ENCODE measurements at places on chromosomes 16 and 17.

GRCh38 chr17:42779936-42780850 lies at the start of gene WNK4:
TSS of gene WNK4 (plus strand) at chr17:42780610. CDS start at chr17:42780699, 89 bp downstream.
- peak; percentile 79 for DNase-seq

GRCh38 chr17:28950752-28951427 lies 428 bp downstream of the PHF12 start:
- DNase-seq = no peak

DNA sequence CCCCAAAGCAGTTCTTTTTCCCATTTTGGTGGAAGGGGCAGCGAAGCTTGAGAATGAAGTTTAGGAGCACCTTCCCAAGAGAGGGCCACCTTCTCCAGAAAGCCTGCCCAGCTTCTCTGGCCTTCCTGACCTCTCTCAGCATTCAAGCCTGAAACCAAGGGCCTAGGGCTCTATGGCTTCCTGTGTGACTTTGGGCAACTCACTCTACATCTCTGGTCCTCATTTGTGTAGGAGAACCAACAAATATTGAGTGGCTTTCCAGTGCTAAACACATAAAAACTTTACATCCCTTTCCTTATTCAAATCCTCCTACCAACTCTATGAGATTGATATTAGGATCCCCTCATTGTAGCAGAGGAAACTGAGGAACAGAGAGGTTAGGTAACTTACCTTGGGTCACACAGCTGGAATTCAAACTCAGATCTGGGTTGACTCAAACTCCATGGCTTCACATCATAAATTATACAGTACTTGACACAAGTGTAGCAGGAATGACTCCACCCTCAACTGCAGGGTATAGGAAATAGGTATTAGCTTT lies 32.0 kb upstream of the MYO18A start:
- no peak for DNase-seq

DNA sequence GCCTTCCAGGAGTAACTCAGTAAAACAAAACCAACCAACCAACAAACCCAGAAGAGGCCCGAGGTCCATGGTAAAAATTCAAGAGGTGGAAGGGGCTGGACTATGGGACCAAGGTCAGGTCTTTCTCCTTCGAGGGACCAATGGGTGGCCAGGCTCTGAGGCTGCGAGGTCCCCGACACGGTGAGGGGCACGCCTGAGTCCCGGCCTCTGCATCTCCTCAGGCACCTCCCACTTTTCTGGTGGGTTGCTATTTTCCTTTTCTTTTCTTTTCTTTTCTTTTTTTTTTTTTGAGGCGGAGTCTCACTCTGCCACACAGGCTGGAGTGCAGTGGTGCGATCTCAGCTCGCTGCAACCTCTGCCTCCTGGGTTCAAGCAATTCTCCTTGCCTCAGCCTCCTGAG lies 18.0 kb downstream of the CD7 start:
- no peak for DNase-seq

GRCh38 chr16:89355686-89356085 lies 134.7 kb downstream of the ANKRD11 start:
- no peak for DNase-seq

GRCh38 chr16:4583906-4584305 lies 27.8 kb downstream of the C16orf96 start:
- DNase-seq = no peak

- no peak for DNase-seq
Observed at GRCh38 chr16:50708373-50709060, 15.1 kb downstream of the NOD2 start.

GRCh38 chr16:66970775-66971720 lies 10.0 kb downstream of the CES3 start:
- peak; percentile 70 for DNase-seq

DNA sequence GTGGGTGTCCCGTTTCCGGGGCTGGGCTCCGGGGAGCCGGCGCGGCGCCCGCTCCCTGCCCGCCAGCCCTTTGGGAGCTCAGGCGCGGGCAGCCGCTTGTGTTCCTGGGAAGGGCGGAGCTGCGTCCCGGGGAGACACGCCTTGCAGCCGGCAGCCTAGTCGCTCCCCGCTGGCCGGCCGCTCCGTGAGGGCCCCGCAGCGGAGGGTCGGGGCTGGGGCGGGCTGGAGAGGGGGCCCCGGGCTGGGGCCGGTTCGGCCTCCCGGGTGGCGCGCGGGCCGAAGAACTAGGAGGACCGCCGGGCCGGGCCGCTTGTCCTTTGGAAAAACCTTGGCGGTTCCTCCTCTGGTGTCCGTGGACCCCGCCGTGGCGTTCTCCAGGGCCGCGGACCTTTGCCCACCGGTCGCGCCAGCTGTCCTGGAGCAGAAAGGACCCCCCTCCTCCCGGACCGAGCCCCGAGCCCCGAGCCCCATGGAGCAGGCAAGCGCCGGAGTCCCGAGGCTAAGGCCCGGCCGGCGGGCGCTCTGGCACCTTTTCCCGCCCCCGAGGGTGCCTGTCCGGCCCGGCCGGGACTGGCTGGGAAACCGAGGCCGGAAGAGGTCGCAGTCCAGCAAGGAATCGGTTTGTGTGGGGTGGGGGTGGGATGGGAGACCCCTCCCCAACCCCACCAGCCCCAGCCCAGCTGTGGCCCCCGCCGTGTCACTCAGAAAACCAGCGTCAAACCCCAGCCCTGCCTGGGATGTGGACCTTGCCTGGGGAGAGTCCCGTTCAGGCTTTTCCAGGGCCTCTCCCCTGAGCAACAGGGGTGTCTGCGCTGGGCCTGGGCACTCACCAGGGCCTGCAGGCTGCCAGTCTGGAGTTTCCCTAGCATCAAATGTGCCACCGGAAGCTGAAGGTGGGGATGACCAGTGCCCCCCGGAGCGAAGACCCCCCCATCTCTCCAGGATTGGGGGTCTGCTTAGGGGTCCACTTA lies 6.8 kb upstream of the TBC1D3B start:
- peak; percentile 93 for DNase-seq

GRCh38 chr17:46159686-46160085 lies 33.5 kb downstream of the KANSL1 start:
- DNase-seq = peak; percentile 82

DNA sequence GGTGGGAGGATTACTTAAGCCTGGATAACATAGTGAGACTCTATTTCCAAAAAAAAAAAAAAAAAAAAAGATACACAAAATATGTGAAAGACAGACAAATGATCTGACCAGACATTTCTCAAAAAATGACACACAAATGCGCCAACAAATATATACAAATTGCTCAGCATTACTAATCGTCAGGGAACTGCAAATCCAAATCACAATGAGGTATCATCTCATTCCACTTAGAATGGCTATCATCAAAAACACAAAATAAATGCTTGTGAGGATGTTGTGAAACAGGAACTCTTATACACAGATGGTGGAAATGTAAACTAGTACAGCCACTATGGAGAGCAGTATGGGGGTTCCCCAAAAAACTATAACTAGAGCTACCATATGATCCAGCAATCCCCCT lies 62.4 kb downstream of the STX8 start:
- no peak for DNase-seq

GRCh38 chr16:48556243-48556912 lies 53.6 kb downstream of the N4BP1 start:
- DNase-seq = no peak

DNA sequence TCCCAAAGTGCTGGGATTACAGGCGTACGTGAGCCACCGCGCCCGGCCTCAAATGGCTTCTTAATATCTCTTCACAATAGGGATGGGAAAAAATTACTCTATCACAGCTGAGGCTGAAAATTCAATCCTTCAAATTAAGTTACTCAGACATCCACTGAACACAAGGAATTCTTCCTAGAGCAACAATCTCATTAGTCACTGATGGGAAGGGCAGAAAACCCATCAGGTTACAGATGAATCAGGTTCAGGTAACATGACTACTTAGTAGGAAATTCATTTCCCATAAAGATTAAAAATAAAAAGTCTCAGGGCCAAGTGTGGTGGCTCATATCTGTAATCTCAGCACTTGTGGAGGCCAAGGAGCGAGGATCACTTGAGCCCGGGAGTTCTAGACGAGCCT lies 42.5 kb upstream of the ABR start:
- no peak for DNase-seq

DNA sequence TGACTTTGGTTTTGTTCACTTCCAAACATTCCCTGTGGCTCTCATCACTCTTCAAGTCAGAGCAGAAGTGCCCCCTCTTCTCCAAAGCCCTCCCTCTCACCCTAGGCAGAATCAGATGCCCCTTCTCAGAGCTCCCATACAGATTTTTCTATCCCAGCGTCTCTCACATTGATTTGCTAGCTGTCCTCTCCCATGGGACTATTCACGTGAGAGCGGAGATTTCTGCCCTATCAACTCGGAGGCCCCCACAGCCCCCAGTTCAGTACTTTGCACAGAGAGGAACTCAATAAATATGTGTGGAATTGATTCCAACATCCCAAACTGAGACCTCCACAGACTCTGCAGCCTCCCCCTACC lies 182.6 kb downstream of the C16orf78 start:
- DNase-seq = no peak

- no peak for DNase-seq
Observed at GRCh38 chr17:73519714-73520368, 124.4 kb downstream of the SDK2 start.

GRCh38 chr17:68197997-68198930 lies 49.6 kb upstream of the AMZ2 start:
- no peak for DNase-seq

DNA sequence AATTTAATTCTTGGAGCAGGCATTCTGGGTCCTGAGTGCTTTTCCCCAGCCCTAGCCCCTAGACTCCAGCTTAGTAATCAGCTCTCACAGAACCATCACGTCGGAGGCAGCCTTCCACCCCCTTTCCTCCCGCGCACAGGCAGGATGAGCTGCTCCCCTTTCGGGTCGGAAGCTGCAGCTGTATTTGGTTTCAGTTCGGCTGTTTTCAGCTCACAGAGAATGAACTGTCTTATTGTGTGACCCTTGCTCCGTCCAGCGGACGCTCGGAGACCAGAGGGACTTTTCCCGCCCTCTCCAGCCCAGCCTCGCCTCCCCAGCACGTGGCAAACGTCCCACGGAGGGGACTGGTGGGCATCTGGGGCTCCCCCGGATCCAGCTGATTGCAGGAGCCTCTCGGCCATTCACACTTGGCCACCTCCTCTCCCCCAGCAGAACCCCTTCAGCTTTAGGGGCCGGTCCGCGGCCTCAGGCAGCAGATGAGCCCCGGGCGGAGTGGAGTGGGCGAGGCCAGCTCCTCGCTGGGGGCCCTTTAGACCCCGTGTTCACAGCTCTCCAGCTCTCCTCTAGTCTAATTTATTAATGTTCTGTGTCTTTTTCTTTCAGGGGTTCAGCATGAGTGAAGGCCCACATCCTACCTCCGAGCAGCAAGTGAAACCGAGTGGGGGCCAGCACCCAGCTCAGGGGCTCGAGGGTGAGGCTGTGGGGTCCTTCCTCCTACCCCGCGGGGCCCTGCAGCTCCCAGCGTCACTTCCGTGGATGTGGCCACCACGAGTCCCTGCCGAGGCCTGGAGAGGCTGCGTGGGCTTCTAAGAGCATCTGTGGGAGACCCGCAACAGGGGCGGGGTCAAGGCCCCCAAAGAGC lies 863 bp upstream of the UTS2R start:
- DNase-seq = no peak

DNA sequence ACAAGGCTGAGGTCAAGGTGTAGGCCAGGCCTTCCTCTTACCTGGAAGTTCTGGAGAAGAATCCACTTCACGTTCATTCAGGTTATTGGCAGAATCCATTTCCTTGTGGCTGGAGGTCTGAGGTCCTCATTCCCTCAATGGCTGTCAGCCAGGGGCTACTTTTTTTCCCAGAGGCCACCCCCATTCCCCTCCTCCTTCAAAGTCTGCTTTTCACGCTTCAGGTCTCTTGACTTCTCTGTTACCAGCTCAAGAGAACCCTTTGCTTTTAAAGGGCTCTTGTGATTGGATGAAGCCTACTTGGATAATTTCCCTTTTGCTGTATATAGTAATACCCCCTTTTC lies 55.1 kb upstream of the LGALS9 start:
- no peak for DNase-seq

DNA sequence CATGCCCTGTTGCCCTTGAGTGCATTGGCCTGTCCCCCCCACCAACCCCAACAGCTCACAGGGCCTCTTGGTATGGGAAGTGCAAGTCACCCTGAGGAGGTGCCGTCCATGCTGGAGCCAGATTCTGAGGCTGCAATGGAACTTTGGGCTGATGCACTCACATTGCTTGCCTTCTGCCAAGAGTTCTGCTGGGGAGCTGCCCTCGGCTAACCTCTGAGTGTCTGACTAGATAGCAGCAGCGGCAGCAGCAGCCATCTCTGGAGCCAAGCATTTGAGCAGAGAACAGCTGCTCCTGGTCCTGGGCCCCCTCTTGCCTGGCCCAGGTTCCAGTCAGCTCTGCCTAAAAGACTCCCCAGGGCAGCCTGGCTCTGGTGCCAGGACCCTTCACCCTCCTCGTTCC lies 61.5 kb downstream of the GNAO1 start:
- DNase-seq = no peak

DNA sequence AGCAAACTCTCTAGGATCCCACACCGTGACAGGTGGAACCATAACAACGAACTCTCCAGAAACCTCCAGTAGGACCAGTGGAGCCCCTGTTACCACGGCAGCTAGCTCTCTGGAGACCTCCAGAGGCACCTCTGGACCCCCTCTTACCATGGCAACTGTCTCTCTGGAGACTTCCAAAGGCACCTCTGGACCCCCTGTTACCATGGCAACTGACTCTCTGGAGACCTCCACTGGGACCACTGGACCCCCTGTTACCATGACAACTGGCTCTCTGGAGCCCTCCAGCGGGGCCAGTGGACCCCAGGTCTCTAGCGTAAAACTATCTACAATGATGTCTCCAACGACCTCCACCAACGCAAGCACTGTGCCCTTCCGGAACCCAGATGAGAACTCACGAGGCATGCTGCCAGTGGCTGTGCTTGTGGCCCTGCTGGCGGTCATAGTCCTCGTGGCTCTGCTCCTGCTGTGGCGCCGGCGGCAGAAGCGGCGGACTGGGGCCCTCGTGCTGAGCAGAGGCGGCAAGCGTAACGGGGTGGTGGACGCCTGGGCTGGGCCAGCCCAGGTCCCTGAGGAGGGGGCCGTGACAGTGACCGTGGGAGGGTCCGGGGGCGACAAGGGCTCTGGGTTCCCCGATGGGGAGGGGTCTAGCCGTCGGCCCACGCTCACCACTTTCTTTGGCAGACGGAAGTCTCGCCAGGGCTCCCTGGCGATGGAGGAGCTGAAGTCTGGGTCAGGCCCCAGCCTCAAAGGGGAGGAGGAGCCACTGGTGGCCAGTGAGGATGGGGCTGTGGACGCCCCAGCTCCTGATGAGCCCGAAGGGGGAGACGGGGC lies 1.3 kb downstream of the SPN start:
- no peak for DNase-seq

DNA sequence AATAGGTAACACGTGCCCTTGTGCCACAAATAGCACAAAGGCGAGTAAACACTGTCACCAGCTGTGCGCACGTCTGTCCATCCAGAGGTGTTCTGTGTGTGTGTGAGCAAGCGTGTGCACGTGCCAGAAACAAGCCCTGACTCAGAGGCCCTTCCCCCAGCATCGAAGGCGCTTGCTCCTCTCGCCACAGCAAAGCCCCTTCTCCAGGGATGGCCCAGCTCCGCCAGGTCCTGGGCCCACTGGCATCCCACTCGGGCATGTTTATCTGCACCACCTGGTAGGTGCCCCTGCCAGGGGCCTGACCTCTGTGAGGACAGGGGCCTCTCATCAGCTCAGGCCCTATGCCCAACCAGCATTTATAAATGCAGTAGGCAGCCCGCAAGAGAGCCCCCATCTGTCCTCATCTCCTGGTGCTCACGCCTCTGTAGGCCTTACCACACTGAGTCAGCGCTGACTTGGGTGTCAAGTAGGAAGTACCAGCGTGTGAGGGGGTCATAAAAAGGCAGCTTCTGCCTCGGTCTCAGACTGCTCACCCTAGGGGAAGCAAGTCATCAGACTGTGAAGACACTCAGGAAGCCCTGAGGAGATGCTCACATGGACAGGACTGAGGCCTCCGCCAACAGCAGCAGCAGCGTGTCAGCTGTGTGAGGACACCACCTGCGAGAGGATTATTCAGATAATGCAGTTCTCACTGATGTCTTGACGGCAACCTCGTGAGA lies 10.8 kb downstream of the TMEM235 start:
- no peak for DNase-seq

Measured in AG08396 (cell line).